Activated CD8-positive, alpha-beta memory T cell treated with anti-CD3 and anti-CD28 coated beads, Interleukin-2, amount 50 U/mL, for 48 hours (primary cell): ENCODE measurements at places on chromosomes 16 and 17.

DNA sequence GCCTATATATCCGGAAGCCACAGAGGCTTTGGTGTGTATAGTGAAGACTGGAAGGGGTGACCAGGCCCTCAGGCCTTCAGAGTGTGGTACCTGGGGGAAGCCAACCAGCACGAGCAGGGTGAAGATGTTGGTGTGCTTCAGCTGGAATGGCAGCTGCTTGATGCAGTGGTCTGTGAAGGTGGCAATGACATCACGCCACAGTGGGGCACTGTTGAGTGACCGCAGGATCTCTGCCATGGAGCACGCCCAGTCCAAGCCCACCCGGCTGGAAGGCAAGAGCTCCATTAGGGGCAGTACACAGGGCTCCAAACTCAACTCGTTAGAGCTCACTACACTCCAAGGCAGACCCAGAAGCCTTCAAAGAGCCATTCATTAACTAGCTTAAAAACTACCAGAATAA lies 68.5 kb upstream of the ATP2A3 start:
- DNase-seq, result no peak

GRCh38 chr16:58085584-58086251 lies 43.5 kb downstream of the CFAP20 start:
- DNase-seq, result no peak

DNA sequence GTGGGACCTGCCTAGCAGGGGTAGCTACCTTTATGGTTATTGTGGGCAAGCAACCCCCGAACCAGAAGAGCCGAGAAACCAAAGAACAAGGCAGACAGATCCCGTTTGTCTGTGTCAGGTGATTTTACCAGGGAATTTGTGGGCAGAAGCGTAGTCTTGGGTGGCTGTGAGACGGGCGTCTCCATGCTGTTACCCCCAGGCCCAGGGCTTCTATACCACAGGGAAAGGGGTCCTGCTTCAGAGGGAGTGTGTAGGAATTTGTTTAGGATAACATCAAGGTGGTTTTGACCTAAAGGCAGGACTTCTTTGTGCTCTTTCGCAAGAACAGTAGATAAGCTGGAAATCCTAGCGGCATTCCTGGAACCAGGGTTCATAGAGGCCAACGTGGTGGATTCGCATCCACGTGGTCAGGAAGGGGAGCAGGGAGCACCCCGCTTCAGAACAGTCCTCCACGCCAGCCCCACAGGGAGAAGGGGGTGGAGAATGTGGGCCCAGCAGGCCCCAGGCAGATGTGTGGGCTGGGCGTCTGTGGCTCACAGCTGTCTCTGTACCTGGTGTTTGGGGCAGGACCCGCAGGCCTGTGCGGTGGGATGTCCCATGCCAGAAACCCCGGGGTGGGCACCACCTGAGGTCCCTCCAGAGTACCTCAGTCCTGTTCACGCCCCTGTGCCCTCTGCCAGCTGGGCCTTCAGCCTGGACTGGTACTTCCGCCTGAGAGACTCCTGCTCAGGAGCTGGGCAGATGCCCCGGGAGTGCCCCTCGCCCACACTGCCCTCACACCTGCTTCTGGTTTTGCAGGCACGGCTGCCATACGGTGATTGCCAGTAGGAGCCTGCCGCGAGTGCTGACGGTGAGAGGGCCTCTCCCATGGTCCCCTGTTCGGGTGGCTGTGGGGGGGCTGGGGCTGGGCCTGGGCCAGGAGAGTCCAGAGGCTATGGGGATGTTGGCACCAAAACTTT lies 4.1 kb downstream of the DECR2 start:
- no peak for DNase-seq

- DNase-seq, result no peak
Observed at GRCh38 chr16:82694239-82694874, 67.6 kb downstream of the CDH13 start.

DNA sequence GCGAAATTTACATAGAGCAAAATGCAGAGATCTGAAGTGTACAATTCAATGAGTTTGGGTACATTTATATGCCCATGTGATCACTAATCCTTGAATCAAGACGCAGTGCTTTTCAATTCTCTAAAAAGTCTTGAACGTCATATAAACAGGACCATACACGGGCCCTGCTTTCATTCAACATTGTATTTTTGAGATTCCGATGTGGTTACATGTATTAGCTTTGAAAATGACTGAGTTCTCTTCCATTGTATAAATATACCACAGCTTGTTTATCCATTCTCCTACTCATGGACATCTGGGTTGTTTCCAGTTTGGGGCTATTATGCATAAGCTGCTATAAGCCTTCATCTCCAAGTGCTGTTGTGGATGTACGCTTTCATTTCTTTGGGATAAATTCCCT lies 45.5 kb downstream of the ZCCHC14 start:
- no peak for DNase-seq

- DNase-seq, result no peak
Observed at GRCh38 chr16:77246150-77246549, 46.9 kb downstream of the SYCE1L start.

GRCh38 chr17:67132366-67132765 lies 88.0 kb downstream of the CACNG1 start:
- DNase-seq, result no peak

DNA sequence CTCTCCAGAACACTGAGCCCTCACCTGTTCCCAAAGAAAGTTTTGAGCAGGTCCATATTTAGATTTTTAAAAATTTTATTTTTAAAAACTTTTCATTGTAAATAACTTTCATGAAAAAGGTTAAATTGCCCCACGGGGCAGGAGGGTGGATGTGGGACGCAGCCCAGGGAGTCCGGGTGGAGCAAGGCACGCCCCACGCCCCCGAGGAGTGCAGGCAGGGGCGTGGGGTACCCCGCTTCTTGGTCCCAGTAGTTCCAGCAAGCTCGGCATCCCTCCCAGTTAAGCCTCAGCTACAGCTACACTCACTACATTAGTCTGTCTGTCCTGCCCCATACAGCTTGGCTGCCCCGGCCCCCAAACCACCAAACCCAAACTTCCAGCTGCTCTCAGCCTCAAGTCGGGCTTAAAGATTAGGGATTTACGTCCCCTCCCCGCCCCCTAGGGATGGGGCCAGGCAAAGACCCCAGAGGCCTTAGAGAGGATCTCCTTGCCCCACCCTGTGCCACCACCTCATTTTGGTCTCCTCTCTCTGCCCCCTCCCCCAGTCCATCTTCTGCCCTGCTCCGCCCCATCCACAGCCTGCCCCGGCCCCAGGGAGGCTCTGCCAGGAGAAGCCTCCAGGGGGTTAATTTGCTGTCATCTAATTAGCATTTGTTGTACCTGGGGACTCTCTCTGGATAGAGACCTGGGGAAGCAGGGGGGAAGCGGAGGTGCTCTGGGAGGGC lies 4.6 kb downstream of the FOXJ1 start:
- DNase-seq, result no peak

- DNase-seq, result peak; percentile 49
Observed at GRCh38 chr16:67924140-67924906, 7.3 kb downstream of the CTRL start.

DNA sequence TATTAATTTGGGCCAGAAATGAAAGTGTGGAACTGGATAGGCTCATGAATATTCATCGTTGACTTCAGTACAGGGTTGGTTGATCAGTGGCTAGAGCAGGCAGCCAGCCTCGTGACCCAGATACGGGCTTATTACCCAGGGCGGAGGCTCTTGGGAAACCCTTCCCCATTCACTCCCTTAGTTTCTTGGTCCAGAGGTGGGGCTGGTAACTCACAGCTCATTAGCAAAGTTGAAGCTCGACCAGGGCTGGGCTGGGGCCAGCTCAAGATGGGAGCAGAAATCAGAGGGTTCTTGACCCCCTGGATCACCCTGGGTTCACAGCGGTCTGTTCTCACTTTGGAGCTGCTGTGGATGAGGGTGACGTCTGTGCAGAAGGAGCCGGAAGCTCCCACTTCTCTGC lies 44.6 kb upstream of the GSE1 start:
- DNase-seq, result no peak

- no peak for DNase-seq
Observed at GRCh38 chr17:494601-495265, 142.1 kb upstream of the RPH3AL start.

GRCh38 chr17:4788159-4788806 lies 481 bp upstream of the GLTPD2 start:
- no peak for DNase-seq

- no peak for DNase-seq
Observed at GRCh38 chr17:15926039-15926740, 18.7 kb upstream of the ADORA2B start.

DNA sequence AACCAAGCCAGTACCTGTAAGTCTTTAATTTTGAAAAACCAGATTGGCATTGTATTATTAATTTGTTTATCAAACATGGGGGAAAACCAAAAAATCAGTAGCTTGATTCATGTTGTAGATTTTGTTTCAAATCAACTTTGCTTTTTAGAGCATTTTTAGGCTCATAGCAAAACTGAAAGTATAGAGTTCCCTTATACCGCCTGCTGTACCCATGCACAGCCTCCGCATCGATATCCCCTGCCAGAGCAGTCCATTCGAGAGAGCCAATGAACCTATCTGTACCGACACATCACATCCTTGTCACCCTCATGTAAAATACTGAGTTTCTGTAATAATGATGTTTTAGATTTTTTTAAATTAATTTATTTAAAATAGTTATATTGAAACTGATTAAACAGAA lies 16.2 kb upstream of the MRC2 start:
- DNase-seq, result no peak

DNA sequence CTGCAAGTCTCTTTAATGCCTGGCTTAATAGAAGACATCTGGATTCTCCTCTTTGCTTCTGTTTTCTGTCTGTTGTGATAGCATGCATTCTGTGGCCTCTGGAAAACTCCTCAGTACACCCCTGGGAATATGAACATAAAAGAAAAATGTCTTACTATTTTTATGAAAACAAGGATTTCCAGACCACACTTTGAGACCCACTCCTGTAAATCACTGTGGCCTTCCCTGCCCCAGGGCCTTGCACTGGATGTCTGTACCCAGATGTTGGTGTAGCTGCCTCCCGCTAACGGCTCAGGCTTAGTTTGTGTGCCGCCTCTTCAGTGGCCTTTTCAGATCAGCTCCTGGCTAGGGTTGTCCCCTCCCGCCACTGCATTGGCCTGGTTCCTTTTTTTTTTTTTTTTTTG lies 126.6 kb downstream of the SOCS1 start:
- no peak for DNase-seq

DNA sequence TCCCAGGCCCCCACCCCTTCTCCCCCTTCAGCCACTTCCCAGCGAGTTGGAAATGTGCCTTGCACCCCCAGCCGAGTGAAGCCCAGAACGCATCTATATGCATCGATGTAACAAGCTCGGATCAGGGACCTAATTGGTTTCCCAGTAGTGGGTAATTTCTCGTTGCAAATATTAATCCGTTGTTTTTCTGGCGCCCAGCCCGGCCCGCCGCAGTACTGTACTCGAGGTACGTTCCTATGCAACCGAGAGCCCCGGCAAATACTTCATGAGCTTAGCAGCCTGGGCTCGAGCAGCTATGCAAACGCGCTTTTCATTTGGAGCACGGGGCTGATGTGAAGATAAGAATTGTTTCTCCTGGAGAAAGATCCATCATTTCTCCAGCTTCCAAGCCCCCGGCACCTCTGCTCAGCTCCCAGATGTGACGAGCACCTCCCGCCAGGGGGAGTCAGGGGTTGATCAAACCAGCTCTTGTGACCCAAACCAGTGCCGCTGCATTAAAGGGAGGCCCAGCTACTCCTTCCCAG lies 229.8 kb downstream of the KATNIP start:
- DNase-seq, result no peak

DNA sequence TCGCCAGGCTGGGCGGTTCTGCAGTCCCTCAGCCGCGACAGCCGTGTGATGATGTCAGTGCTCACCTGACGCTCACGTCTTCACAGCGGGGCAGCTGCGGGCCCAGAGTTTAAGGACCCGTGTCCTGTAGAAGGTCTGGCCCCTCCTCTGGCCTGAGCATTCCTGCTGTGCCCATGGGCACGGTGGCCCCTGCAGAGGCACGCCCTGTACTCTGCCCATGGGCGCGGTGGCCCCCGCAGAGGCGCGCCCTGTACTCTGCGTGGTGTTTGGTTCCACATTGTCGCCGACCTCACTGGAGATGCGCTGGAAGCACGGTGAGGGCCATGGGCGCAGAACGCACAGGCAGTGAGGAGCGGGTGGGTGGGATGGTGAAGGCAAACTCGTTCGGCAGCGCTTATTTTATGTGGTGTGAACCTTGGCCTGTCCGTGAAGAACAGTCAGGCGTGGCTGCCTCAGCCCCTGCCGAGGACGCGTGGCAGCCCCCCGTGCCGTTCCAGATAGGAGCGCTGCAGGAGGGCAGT lies 122.0 kb downstream of the BANP start:
- DNase-seq, result no peak
